ENCODE measurements at places on chromosomes 11 and 22. TPM values are rescaled to one million over a fixed set of nuclear protein-coding genes. Genes with fewer than 3 reads are reported as not detected.

TMEM86A gene
- 1.7 TPM for total RNA-seq

CST6 gene
- total RNA-seq = 1.6 TPM

DLG2 gene
- 17.0 TPM for total RNA-seq

MIOX gene
- total RNA-seq = 0.30 TPM

EHF gene
- not detected for total RNA-seq

MISFA gene
- total RNA-seq = 3.8 TPM

GRCh38 chr11:44778195-44779100 is 51.7 kb downstream of the TSPAN18 start:
- H3K27me3 ChIP-seq = no peaks in the 10 kb centered on the region
- H3K27ac ChIP-seq = no peak overlapping the region
- no peak for DNase-seq
- H3K36me3 ChIP-seq = no peaks in the 10 kb centered on the region
- peaks cover 29% of the 10 kb centered on the region for H3K4me1 ChIP-seq

- DNase-seq = no peak
- H3K4me1 ChIP-seq = peaks cover 3% of the 10 kb centered on the region
- H3K4me3 ChIP-seq = no peak overlapping the region
- no peak overlapping the region for H3K27ac ChIP-seq
- no peaks in the 10 kb centered on the region for H3K27me3 ChIP-seq
- H3K36me3 ChIP-seq = no peaks in the 10 kb centered on the region
Observed at GRCh38 chr11:12285106-12285505, 92.3 kb upstream of the PARVA start.

- DNase-seq = no peak
- no peaks in the 10 kb centered on the region for H3K27me3 ChIP-seq
- no peak overlapping the region for H3K4me3 ChIP-seq
- H3K4me1 ChIP-seq = no peaks in the 10 kb centered on the region
- no peaks in the 10 kb centered on the region for H3K36me3 ChIP-seq
Observed at GRCh38 chr11:20844216-20844615, 174.8 kb downstream of the NELL1 start.

GRCh38 chr11:95716266-95716665 is 73.3 kb downstream of the FAM76B start:
- DNase-seq = no peak
- no peaks in the 10 kb centered on the region for H3K27me3 ChIP-seq
- H3K27ac ChIP-seq = no peak overlapping the region

DNA sequence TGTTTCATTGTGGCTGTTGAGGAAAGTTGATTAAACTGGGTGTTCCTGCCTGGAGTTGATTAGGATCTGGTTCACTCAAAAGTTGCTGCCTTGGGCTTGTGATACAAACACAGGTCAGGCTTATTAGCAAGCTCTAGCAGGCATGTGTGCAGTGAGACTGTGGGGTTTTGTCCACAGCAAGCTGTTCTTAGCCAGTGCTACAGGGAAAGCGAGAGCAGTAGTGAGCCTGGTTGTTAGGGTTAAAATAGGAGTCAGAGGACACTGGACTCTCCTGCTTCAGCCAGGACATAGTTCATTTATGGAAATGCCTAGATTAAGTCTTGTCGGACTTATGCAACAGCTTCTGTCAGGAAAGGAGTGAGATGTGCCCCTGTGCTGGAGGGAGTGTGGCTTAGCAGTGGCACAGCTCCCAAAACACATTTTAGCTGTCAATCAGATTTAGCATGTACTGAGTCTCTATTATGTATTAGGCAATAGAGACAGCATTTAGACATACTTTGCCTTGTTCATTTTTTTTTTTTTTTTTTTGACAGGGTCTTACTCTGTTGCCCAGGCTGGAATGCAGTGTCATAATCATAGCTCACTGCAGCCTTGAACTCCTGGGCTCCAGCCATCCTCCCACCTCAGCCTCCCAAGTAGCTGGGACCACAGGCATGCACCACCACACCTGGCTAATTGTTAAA is 8.7 kb downstream of the SNRPD3 start:
- no peak overlapping the region for H3K4me3 ChIP-seq
- H3K36me3 ChIP-seq = peaks cover 18% of the 10 kb centered on the region
- no peak for DNase-seq

DNA sequence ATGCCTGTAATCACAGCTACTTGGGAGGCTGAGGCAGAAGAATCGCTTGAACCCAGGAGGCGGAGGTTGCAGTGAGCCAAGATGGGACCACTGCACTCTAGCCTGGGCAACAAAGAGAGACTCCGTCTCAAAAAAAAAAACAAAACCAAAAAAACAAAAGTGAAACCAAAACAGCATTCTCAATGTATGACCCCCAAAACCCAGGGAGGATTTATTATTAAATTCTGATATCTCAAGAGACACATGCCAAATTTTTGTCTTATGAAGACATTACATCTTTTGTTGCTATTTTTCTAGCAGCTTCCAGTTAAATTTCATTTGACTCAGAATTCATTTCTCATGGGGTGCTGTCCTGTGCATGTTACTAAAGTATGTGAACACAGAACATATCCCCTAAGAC is 3.0 kb upstream of the YPEL4 start:
- H3K4me3 ChIP-seq = no peak overlapping the region
- H3K4me1 ChIP-seq = peaks cover 24% of the 10 kb centered on the region
- H3K27ac ChIP-seq = no peak overlapping the region

DNA sequence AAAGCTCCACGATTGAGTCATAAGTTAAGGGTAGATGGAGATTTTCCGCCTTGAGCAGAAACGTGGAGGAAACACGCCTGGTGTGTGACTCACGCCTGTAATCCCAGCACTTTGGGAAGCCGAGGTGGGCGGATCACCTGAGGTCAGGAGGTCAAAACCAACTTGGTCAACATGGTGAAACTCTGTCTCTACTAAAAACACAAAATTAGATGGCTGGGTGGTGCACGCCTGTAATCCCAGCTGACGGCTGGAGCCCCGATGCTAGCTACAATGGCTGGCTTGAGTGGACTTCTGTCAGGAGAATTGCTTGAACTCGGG is 17.3 kb upstream of the DGCR8 start:
- no peak for DNase-seq
- H3K36me3 ChIP-seq = no peaks in the 10 kb centered on the region
- no peaks in the 10 kb centered on the region for H3K4me1 ChIP-seq
- H3K27ac ChIP-seq = no peak overlapping the region
- no peak overlapping the region for H3K4me3 ChIP-seq

DNA sequence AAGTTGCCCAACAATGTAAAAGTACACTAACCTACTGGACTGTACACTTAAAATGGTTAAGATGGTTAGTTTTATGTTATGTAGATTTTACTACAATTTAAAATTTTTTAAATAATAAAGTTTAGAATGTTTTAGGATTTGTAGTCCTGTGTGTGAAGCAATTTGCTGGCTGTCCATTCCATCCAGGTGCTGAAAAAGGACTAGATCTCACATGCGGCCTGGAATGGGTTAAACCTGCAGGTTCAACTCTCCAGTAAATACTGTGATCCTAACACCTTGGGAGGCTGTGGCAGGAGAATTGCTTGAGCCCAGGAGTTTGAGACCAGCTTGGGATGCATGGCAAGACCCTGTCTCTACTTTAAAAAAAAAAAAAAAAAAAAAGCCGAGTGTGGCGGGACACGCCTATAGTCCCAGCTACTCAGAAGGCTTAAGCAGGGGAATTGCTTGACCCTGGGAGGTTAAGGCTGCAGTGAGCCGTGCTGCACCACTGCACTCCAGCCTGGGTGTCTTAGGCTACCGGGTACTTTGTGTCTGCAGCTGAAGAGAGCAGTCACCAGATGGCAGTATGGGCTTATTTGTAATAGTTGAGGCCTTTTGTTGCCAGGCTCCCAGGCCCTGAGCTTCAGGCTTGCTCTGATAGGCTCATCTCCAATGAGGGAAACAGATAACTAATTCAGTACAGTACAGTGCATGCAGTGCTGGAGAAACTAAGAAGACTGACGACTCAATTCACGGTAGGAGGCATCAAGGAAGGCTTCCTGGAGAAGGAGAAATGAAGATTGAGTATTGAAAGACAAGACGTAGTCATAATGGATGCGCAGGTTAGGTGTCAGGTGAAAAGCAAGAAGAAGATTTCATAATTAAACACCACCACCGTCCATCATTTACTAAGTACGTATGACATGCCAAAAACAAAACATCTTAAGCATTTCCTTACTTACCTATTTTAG is 64.7 kb upstream of the ASPHD2 start:
- H3K27me3 ChIP-seq = no peaks in the 10 kb centered on the region
- no peak overlapping the region for H3K4me3 ChIP-seq
- peaks cover 4% of the 10 kb centered on the region for H3K4me1 ChIP-seq
- H3K27ac ChIP-seq = no peak overlapping the region

DNA sequence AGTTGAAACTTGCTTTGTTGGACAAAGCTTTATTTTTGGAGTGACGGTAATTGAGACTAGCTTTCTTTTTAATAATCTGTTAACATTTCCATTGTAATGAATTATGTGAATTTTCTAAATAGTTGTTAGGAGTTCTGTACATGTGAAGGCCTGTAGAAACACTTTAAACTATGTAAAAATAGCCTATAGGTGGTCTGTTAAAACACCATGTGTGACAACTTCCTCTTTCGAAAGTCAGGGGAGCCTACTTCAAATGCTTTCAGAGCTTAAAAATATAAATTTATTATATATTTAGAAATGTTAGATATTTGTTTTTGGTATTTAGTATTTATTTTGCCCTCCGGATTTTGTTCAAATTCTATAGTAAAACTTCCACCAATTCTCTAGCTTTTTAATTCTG is 28.7 kb downstream of the DDIAS start:
- no peak overlapping the region for H3K4me3 ChIP-seq
- no peaks in the 10 kb centered on the region for H3K4me1 ChIP-seq
- no peak for DNase-seq
- no peaks in the 10 kb centered on the region for H3K27me3 ChIP-seq

DNA sequence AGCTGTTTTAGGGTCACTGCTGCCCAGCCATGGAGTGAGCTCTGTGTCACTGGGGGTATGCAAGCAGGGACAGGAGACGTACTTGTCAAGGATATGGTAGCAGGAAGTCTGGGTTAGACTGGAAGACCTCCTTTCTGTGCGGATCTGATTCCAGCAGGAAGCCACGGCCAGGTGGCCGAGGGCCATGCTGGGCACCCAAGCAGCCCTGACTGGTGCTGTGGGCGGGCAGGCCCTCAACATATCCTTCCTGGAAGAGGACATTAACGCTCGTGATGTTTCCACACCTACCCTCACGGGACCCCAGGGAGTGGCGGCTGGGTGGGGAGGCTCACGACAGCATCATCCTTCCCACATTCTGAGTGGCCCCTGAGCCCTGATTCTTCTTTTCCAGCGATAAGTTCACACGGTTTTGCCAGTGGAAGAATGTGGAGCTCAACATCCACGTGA is 8.7 kb upstream of the ANKRD13D start:
- no peaks in the 10 kb centered on the region for H3K27me3 ChIP-seq
- DNase-seq = no peak
- no peak overlapping the region for H3K4me3 ChIP-seq

DNA sequence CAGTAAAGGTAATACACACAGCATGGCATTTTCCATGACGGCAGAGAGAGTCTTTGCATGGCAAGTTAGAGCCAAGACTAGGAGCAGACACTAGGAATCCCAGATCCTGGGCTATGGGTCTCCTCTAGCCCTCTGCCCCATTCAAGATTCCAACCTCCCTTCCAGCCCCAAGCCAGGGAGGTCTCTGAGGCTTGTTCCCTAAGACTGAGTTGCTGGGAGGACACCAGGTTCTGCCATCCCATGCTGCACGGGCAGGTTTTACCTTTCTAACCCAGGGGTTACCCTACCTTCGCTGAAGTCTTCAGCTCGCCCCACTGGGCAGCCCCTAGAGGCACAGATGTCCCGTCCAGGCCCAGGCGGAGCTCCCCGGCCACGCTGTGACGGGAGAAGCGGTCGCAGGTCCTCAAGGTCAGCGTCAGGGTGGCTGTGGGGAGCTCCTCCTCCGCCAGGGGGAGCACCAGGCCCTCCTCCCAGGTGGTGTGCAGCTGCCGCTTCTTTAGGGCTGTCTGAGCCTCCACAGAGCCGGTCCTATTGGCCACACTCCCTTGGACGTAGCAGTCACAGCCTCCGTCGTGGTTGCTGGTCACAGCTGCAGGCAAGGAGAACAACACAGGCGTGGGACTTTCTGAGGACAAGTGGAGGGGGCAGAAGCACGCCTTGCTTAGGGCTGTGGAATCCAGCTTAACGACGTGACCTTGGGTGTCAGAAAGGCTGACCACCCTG is 33.8 kb downstream of the SYT13 start:
- no peaks in the 10 kb centered on the region for H3K36me3 ChIP-seq
- no peak overlapping the region for H3K27ac ChIP-seq
- peak; percentile 54 for DNase-seq
- no peaks in the 10 kb centered on the region for H3K27me3 ChIP-seq
- H3K4me3 ChIP-seq = no peak overlapping the region

GRCh38 chr22:41966607-41967240 is 2.5 kb upstream of the SEPTIN3 start:
- no peak overlapping the region for H3K4me3 ChIP-seq
- no peaks in the 10 kb centered on the region for H3K36me3 ChIP-seq
- no peak overlapping the region for H3K27ac ChIP-seq
- peak; percentile 62 for DNase-seq

DNA sequence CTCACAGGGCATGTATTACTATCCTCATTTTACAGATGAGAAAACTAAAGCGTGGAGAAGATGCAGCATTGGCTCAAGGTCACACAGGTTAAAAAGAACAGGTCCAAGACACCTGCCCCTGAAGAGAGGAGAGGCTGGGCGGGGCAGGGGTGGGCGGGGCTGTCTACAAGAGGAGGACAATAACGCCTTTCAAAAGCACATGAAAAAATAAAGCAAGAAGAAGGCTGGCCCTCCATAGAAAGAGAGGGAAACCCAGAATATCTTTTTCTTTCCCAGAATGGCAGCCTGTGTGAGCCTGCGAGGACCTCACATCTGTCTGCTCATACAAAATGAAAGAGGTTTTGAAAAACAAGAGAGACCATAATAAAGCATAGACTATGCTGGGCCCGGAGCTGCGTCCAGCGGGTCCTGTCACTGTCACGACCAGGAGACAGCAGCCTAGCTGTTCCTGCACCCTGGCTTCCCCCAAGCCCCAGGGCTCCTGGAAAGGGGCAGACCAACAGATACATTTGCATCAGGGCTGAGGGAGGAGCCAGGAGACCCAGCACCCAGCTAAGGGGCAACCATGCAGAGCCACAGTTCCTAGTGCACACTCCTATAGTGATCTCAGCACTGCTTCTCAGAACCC is 61.6 kb downstream of the DSCAML1 start:
- DNase-seq = no peak
- no peak overlapping the region for H3K27ac ChIP-seq
- H3K36me3 ChIP-seq = no peaks in the 10 kb centered on the region
- no peak overlapping the region for H3K4me3 ChIP-seq
- H3K27me3 ChIP-seq = no peaks in the 10 kb centered on the region

DNA sequence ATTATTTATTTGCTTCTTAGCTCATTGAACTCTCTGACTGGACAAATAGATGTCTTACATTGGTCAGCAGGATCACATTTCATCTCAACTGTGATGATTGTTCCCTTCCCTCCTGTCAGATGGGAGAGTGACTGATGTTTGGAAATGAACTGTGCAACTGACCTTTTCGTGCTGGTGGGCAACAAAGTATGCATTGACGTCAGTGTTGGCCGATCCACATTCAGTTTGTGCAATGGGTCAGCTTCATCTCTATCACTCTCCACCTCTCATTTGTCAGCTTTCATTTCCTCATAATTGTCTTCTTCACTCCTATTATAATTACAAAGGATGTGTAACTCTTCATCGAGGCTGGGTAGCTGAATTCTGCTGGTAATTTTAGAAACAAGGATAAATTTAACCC is 71.3 kb downstream of the PPP2R1B start:
- H3K4me1 ChIP-seq = peaks cover 5% of the 10 kb centered on the region
- no peak overlapping the region for H3K4me3 ChIP-seq
- no peak overlapping the region for H3K27ac ChIP-seq
- H3K36me3 ChIP-seq = no peaks in the 10 kb centered on the region
